ENCODE measurements at places on chromosomes 12 and 14.

- DNase-seq, result no peak
Observed at GRCh38 chr14:99517643-99518381, 36.6 kb downstream of the CCNK start.

GRCh38 chr14:71511152-71511551 lies 421.1 kb upstream of the RGS6 start:
- no peak for DNase-seq

- no peak for DNase-seq
Observed at GRCh38 chr14:63677891-63678379, 36.3 kb upstream of the WDR89 start.

GRCh38 chr12:70732287-70732686 lies 95.1 kb upstream of the PTPRB start:
- DNase-seq, result no peak

GRCh38 chr14:79016828-79017505 lies 846.8 kb downstream of the NRXN3 start:
- no peak for DNase-seq
